ENCODE measurements at places on chromosomes 6 and 20. TPM values are rescaled to one million over a fixed set of nuclear protein-coding genes. Genes with fewer than 3 reads are reported as not detected.
A peak's percentile ranks its signal among the peaks of the same experiment; 100 is the strongest.

- peak overlapping the region; percentile 95 for H3K27ac ChIP-seq
- DNase-seq, result no peak
- peak overlapping the region; percentile 47 for H3K4me3 ChIP-seq
- H3K36me3 ChIP-seq, result no peaks in the 10 kb centered on the region
- peaks cover 43% of the 10 kb centered on the region for H3K4me1 ChIP-seq
These were observed 223.8 kb upstream of the ECI2 start for GRCh38 chr6:4359108-4359730.

DNA sequence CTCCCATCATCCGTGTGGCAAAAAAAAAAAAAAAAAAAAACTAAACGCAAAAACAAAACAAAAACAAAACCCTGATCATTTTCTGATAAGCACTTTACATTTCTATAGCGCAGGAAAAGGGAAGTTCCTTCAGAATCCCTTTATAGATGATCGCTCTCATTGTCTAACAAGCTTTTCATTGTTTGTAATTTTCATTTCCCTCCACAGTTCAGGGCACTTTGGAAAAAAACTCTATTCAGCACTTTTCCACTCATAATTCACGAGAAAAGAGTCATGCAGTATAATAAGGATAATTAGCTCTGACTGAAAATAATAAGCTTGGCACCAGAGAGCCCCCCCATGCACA lies 89.4 kb upstream of the ATXN1 start:
- DNase-seq, result no peak
- H3K36me3 ChIP-seq, result no peaks in the 10 kb centered on the region
- peak overlapping the region; percentile 88 for H3K27ac ChIP-seq
- H3K4me1 ChIP-seq, result peaks cover 40% of the 10 kb centered on the region
- peak overlapping the region; percentile 40 for H3K4me3 ChIP-seq

GRCh38 chr6:111686249-111686931 lies 80.7 kb upstream of the TRAF3IP2 start:
- no peaks in the 10 kb centered on the region for H3K4me1 ChIP-seq
- H3K36me3 ChIP-seq, result no peaks in the 10 kb centered on the region
- H3K27ac ChIP-seq, result no peak overlapping the region
- DNase-seq, result no peak
- no peak overlapping the region for H3K4me3 ChIP-seq

- H3K27me3 ChIP-seq, result no peaks in the 10 kb centered on the region
- H3K4me3 ChIP-seq, result no peak overlapping the region
- H3K4me1 ChIP-seq, result peaks cover 10% of the 10 kb centered on the region
- H3K36me3 ChIP-seq, result no peaks in the 10 kb centered on the region
- H3K27ac ChIP-seq, result no peak overlapping the region
These were observed 292.6 kb downstream of the ALDH8A1 start for GRCh38 chr6:134657343-134657742.

DNA sequence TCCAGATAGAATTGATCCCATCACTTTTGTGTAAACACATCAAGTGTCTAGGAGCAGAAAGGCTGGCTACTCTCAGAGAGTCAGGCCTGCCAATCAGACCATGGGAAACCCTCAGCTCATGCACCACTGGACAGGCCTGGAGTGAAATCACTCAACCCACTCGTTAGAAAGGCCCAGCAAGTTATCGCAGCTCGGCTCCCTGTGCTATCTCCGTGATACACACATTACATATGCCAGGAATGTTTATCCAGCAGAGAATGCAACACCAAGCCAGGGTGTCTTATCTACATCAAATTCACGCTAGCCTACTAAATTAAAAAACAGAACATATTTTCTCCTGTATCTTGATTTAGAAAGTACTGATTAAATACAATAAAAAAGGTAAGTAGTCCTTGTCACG lies 232.4 kb upstream of the FOXQ1 start:
- DNase-seq, result no peak
- no peaks in the 10 kb centered on the region for H3K4me1 ChIP-seq
- H3K4me3 ChIP-seq, result no peak overlapping the region
- no peaks in the 10 kb centered on the region for H3K36me3 ChIP-seq
- H3K27me3 ChIP-seq, result peaks cover 89% of the 10 kb centered on the region

DNA sequence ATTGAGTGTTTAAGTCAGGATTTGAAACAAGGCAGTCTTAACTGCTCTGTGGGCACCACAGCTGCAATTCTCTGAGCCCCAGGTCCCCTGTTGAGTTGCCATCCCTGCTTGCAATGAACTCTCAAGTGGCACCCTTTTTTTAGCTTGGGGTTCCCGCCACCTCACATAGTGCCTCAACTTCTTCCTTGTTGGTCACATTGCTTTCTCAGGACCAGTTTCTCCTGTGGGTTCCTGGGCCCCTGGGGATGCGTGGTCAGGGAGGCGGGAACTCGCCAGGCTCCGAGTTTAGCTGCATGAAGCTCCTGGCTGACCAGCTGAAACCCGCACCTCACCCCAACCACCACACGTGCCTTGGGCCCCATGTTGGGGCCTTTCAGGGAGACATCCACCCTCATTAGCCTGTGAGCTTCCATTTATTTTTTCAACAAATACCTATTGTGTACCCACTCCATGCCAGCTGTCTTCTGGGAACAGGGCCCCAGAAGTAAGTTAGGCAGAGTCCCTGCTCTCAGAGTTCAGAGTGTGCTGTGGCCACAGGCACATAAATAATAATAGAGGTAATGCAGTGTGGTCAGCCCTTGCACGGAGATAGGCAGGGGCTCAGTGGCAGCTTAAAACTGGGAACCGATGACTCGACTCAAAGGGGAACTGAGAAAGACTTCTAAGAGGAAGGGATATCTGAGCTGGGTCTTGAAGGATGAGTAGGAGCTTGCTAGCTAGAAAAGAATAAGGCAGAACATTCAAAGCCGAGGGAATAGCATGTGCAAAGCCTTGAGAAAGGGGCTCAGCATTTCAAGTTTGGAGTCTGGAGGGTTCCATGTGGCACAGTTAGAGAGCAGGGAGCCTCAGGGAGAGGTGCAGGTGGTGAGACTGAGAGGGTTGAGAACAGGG lies 33.9 kb upstream of the FAM83D start:
- H3K4me1 ChIP-seq, result peaks cover 4% of the 10 kb centered on the region
- H3K27me3 ChIP-seq, result peaks cover 6% of the 10 kb centered on the region
- DNase-seq, result no peak
- no peak overlapping the region for H3K4me3 ChIP-seq

- no peak overlapping the region for H3K4me3 ChIP-seq
- DNase-seq, result no peak
- H3K36me3 ChIP-seq, result no peaks in the 10 kb centered on the region
These were observed 20.1 kb upstream of the TCP11 start for GRCh38 chr6:35161266-35161665.

- H3K4me3 ChIP-seq, result no peak overlapping the region
- H3K27me3 ChIP-seq, result no peaks in the 10 kb centered on the region
- H3K27ac ChIP-seq, result no peak overlapping the region
- no peak for DNase-seq
These were observed 137.8 kb downstream of the BTBD9 start for GRCh38 chr6:38501931-38502330.

DNA sequence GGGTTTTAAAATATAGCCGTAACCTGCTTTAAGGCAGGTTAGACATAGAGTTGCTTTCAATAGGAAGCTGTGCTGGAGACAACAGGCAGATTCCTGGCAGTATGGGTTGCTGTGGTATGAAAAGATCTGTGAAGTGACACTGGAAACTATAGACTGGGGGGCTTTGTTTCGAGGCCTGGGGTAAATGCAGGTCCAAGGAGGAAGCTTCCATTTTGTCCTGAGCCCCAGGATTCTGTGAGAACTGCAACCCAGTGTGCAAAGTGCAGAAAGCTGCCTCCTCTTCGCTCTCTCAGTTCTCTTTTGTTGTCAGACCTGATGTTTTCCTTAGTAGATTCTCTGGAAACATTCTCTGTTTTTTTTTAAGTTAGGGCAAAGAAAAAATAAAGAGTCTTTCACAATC lies 86.9 kb downstream of the LYRM4 start:
- H3K36me3 ChIP-seq, result 0 out of 2 replicates have a peak, but pooled peaks cover 2% of the 10 kb centered on the region
- DNase-seq, result no peak
- H3K27ac ChIP-seq, result no peak overlapping the region
- no peaks in the 10 kb centered on the region for H3K27me3 ChIP-seq

- no peaks in the 10 kb centered on the region for H3K4me1 ChIP-seq
- H3K27me3 ChIP-seq, result no peaks in the 10 kb centered on the region
- no peaks in the 10 kb centered on the region for H3K36me3 ChIP-seq
- no peak overlapping the region for H3K27ac ChIP-seq
These were observed 25.7 kb downstream of the CD83 start for GRCh38 chr6:14143305-14143704.

DNA sequence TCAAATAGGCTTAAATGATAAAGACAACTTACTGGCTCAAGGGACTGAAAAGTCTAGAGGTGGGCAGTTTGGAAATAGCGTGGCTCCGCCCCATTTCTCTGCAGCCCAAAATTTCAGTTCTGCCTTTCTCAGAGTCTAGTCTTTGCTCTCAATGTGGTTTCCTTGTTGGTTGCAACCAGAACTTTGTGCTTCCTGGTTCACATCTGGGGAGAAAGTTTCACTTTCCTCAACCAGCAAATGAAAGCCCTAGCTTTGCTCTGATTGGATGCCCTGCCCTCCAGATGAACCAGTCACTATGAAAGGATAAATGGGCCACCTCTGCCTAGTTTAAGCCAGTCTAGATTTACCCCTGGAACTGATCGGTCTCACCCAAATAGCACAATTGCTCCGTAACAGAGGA lies 14.9 kb downstream of the SYCP2L start:
- no peaks in the 10 kb centered on the region for H3K4me1 ChIP-seq
- H3K27ac ChIP-seq, result no peak overlapping the region
- no peak overlapping the region for H3K4me3 ChIP-seq
- no peaks in the 10 kb centered on the region for H3K27me3 ChIP-seq
- no peak for DNase-seq

DNA sequence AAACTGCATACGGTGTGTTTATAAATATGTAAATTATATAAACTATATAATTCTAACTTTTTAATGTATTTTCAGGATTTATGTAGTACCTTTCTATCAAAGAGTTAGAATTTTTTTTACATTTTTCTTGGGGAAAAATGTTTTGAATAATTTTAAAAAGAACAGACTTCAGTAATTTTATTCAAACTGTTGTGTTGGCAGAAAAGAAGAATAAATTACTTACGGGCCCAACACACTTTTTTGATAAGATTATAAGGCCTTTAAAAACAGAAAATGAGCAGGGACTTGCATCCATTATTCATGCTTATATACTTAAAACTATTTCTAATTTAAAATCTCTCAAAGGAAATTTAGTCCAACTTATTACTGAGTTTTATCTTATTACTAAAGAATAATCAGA lies 58.2 kb downstream of the KIF16B start:
- H3K36me3 ChIP-seq, result no peaks in the 10 kb centered on the region
- no peaks in the 10 kb centered on the region for H3K27me3 ChIP-seq
- DNase-seq, result no peak
- no peaks in the 10 kb centered on the region for H3K4me1 ChIP-seq
- no peak overlapping the region for H3K27ac ChIP-seq

DNA sequence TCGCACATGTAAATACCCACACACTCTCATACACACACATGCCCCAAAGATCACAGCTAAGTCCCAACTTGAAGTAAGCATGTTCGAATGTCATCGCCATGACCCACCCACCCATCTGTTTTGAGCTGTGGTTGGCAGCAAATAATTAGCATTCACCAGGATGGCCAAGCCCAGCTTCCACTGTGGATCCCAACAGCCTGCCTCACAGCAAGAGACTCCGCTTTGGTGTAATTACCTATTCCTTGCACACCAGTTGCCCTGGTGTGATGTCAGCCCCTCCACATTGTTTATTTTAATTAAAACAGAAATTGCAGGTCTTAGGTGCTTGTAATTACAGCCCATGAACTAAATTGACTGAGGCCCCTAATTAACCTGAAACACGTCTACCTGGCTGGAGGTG lies 81.1 kb downstream of the MAFB start:
- no peak overlapping the region for H3K4me3 ChIP-seq
- H3K27me3 ChIP-seq, result no peaks in the 10 kb centered on the region
- H3K27ac ChIP-seq, result no peak overlapping the region
- H3K4me1 ChIP-seq, result no peaks in the 10 kb centered on the region
- no peaks in the 10 kb centered on the region for H3K36me3 ChIP-seq

DNA sequence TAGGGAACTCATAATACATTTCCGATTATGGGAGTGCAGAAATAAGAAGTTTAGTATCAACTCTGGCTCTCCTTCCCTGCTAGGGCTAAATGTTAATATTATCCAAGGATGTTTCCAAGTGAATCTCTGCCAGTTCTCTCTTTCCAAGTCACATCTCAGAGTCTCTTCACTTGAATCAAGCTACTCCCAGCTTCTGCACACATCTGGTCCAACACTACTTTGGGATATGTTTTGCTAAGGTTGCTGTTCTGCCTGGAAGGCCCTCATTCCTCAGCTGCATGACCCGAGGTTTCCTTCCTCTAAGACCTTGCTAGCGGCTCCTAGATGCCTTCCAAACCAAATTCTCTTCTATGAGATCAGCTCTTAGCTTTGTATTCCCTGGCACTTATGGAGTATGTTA lies 331.8 kb downstream of the GJA1 start:
- no peak overlapping the region for H3K4me3 ChIP-seq
- no peak for DNase-seq
- no peaks in the 10 kb centered on the region for H3K27me3 ChIP-seq
- H3K27ac ChIP-seq, result no peak overlapping the region
- H3K4me1 ChIP-seq, result 0 out of 2 replicates have a peak, but pooled peaks cover 3% of the 10 kb centered on the region
- no peaks in the 10 kb centered on the region for H3K36me3 ChIP-seq

GRCh38 chr20:42442716-42443115 lies 747.0 kb downstream of the PTPRT start:
- no peak overlapping the region for H3K27ac ChIP-seq
- no peak for DNase-seq
- H3K4me1 ChIP-seq, result no peaks in the 10 kb centered on the region
- no peaks in the 10 kb centered on the region for H3K36me3 ChIP-seq

- no peaks in the 10 kb centered on the region for H3K27me3 ChIP-seq
- no peak overlapping the region for H3K4me3 ChIP-seq
- H3K36me3 ChIP-seq, result no peaks in the 10 kb centered on the region
These were observed 84.5 kb downstream of the GJA10 start for GRCh38 chr6:89978749-89979145.

DNA sequence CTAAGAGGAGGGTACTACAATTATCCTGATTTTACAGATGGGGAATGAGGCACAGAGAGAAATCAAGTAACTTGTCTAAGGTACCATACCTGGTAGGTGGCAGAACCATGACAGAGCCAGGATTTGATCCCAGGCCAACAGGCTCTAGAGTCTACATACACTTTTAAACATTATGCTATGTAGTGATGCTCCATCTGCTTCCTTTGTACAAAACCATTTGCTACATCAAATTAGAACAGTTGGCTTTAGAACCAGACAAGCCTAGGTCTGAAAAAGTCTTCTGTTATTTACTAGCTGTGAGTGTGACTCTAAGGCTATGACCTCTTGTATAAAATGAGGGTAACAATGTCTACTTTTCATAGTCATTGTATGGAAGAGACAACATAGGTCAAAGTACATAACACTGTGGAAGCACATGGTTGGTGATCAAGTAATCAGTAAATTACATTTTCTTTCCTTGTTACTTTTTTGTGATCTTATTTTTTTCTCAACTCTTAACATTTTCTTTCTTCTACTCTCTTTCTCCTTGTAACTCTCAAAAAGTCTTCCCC lies 122.1 kb downstream of the PDSS2 start:
- H3K4me1 ChIP-seq, result no peaks in the 10 kb centered on the region
- no peaks in the 10 kb centered on the region for H3K27me3 ChIP-seq
- no peak overlapping the region for H3K4me3 ChIP-seq
- no peaks in the 10 kb centered on the region for H3K36me3 ChIP-seq

GRCh38 chr6:17932330-17932852 lies 55.0 kb downstream of the KIF13A start:
- no peak overlapping the region for H3K27ac ChIP-seq
- no peak for DNase-seq
- no peak overlapping the region for H3K4me3 ChIP-seq
- no peaks in the 10 kb centered on the region for H3K27me3 ChIP-seq
- no peaks in the 10 kb centered on the region for H3K36me3 ChIP-seq

TSBP1 gene
- not detected for total RNA-seq

SPATS1 gene
- not detected for total RNA-seq

CNR1 gene
- total RNA-seq, result not detected

SNX21 gene
- 90.1 TPM for total RNA-seq

PHACTR3 gene
- 26.4 TPM for total RNA-seq

RNF144B gene
- total RNA-seq, result 4.6 TPM

Data from PC-3 (cell line).